Stimulated activated CD8-positive, alpha-beta memory T cell treated with anti-CD3 and anti-CD28 coated beads, Interleukin-15, amount 100 ng/mL, for 1 hour (primary cell): ENCODE measurements at places on chromosomes 11 and 22.

DNA sequence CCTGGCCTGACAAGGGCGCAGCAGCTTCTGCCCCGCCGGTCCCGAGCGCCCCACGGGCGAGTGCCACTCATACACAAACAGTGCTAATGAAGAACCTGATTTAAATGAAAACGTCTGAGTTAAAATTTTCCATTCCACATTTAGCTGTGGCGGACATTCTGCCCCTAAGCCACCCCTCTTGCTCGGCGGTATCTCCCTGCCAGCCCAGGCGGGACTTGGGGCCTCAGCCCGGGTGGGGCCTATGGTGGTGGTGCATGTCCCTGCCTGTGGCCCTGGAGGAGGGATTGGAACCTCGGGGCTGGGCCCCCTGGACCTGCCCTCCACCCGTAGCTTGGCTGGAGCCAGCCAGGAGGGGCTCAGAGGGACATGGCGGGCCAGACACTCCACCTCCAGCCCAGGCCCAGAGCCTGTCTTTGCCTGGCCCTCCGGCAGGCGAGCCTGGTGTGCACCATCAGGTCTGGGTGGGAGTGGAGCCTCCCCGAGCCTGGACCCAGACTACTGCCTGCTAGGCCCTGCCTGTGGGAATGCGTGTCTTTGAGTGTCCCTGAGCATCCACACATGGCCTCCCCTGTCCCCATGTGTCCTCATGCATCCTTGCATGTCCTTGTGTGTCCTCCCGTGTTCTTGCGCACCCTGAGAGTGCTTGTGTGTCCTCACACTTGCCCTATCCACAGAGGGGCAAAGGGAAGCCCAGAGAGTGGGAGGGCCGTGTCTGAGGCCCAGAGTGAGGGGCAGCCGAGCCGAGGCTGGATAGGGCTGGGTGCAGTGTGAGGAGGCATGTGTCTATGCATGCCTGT, 4.4 kb downstream of the ZDHHC8 start:
- no peak for DNase-seq

- no peak for DNase-seq
These were observed 90.0 kb downstream of the BCR start for GRCh38 chr22:23270212-23270733.

DNA sequence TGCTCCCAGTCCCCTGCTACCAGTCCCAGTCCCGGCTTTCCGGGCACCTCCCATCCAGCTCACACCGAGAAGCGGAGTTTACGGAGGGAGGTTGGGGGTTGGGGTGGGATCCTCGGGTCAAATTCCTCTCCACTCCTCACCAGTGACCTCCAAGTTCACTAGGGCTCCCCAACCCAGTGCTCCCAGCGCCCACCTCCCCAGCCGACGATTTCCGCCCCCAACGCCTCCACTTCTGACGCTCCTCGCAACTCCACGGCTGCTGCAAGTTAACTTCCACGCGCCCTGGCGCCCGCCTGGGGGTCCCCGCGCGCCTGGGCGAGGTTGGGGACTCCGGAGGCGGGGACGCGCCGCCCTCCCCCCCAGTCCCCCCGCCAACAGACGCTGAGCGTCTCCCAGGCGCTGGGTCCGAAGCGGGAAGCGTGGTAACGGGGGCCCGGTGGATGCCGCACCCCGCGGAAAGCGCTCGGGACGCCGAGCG, 526 bp downstream of the TPST2 start:
- no peak for DNase-seq

GRCh38 chr11:76659672-76660532, 10.6 kb downstream of the LRRC32 start:
- no peak for DNase-seq

DNA sequence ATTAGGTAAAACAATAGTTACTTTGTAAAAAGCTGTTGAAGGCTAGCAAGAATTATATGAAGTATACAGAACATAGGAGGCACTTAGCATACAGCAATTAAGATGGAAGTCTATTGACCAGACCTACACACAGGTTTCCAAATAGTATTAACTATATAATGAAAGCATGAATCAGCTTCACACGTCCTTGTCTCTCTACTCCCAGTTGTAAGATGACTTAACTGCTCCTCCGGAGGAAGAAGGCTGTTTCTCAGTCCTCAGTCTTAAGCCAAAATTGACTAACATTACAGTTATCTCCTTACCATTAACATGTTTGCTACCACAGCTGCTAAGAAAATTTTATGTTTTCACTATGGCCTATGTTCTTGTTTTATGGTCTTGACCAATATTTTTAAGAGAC, 24.7 kb downstream of the SIK3 start:
- no peak for DNase-seq

DNA sequence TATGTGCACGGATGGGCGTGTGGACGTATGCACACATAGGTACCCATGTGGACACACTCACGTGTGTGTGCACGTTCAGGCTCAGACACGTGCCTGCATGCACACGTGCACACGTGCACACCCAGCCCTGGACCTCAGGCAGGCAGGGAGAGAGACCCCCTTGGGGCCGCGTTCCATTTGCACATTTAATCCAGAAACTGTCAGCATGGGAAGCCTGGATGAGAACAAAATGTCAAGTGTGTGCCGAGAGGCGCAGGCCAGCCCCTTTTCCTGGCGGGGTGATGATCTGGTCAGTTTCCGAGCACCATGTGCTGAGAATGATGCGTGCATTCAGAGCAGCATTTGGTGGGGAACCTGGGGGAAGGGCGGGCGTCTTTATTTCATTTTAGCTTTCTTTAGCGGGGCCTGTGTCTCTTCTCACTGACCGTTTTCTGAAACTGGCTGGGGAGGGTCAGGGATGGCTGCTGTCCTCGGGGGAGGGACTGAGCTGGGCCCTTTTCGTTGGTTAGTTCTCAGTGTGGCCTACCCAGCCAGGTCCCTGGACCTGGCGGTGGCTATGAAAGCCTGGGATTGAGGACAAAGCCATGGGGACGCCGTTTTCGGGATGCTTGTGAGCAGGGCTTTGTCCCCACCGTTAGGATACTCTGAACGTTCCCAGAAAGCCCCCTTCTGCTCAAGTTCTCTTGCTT, 96.3 kb downstream of the KCNQ1 start:
- no peak for DNase-seq
